ENCODE measurements at places on chromosomes 4 and X. TPM values are rescaled to one million over a fixed set of nuclear protein-coding genes. Genes with fewer than 3 reads are reported as not detected.

DNA sequence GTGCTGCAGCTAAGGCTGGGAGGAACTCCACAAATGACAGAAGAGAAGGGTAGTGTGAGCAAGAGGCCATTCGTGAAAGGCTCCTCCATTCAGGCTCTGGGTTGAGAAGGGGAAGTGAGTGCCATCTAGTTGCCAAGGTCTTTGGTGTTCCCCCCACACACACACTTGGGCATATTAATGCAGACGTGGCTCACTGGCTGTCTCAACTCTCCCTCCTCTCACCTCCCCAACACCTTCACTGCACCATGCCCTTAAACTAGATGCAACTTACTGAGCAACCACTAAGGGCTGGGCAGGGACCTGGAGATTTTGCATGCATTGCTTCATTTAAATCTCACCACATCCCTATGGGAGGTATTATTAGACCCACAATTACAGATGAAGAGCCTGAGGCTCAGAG is 8.7 kb downstream of the CLRN2 start:
- no peak for DNase-seq

DNA sequence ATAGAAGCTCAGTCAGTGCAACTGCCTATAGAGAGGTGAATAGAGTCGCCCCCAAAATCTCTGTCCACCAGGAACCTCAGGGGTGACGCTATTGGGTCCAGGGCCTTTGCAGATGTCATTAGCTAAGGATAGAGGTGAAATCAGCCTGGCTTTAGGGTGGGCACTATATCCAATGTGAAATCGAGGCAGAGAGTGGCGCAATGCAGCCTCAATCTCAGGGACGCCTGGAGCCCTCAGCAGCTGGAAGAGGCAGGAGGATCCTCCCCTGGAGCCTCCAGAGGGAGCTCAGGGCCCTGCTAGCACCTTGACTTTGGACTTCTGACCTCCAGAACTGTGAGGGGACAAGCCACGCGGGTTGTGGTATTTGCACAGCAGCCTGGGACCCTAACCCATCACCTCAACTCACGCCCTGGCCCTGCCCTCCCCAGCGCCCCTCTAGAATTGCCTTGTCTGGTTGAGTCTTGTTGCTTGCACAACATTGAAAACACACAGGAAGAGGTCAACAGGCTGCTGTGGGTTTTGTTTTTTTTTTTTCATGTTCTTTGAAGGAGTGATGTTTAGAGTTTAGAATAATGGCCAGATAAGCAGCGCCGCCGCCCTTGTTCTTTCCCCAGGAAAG is 89.4 kb upstream of the PSAPL1 start:
- no peak for DNase-seq

GRCh38 chrX:136019226-136019625 is 34.0 kb downstream of the SLC9A6 start:
- no peak for DNase-seq

DNA sequence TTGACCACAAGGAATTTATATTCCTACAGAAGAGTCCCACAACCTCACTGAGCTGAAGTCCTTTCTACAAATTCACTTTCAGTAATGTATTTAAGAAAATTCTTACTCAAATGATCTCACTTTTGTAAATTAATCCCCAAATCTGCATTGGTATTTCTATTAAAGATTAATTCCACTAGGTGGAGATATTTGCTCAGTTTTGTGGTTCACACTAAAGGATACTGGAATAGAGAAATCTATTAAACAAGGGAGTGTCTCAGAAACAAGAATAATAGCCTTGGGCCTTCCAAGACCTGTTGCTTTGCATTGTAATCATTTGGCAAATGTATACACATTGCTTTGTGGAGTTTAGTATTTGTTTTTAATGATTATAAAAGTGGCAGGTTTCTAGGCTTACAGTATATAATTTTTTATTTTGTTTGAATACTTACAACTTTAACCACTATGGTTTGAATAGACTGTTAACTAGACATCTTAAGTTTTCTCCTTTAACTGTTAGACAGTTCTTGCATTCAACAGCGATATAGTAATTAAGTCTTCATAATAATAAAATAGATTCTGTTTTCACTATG is 25.9 kb downstream of the CFAP299 start:
- no peak for DNase-seq

DNA sequence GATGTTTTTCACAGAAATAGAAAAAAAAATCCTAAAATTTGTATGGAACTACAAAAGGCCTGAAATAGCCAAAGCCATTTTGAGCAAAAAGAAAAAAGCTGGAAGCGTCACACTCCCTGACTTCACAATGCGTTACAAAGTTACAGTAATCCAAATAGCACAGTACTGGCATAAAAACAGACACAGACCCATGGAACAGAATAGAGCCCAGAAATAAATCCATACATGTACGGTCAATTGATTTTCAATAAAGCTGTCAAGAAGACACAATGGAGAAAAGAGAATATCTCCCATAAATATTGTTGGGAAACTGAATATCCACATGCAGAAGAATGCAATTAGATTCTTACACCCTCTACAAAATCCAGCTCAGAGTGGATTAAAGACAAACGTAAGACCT is 208.2 kb downstream of the AFAP1 start:
- no peak for DNase-seq

Gene ELK1
- 20.9 TPM for total RNA-seq

- no peak for DNase-seq
Measured at GRCh38 chrX:18146954-18147353, 73.7 kb downstream of the BEND2 start.

DNA sequence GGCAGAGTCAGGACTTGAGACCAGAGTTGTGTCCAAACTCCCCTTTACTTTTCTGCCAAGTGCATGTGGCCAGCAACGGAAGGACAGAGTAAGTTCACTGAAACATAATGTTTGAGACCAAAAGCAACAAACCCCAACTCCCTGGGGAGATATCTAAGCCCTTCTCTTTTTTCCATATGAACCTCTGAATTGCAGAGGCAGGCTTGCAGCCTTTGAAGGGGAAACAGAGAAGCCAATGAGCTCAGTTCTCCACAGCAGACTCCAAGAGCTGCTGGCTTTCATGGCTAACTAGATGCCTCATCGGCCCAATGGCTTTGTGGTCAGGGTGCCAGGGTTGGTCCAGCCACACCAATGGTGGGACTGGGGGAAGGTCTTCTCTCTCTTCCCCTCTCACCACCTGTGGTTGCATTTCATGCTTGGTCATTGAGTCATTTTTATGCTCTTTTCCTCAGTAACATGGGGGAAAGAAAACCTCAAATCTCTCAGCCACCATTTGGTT is 34.0 kb downstream of the STARD8 start:
- DNase-seq, result no peak

- DNase-seq, result no peak
Measured at GRCh38 chr4:168475745-168476144, 4.5 kb downstream of the DDX60L start.

DNA sequence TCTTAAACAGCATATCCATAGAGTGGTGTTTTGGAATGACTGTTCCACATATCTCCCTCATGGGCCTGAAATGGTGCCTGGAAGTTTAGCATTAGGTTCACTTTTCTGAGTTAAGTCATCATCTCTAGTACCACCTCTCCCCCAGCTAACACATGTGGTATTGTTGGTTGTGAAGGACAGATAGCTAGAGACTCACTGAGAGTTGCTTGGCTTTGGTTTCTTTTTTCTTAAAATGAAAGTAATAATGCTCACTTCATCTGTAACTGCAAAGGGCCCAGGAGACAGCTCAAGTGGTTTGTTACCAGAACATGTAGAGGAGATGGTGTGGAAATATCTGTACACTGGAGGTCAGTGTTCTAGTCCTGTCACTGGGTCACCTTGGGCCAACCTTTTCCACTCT is 90.9 kb downstream of the EFNB1 start:
- DNase-seq, result no peak

GRCh38 chrX:151030845-151031244 is 47.7 kb downstream of the HMGB3 start:
- no peak for DNase-seq

Measured in Right ventricle myocardium superior (tissue), 1 donor.